ENCODE measurements at places on chromosomes 7 and 10.

GRCh38 chr10:29823553-29824080, 188.8 kb upstream of the SVIL start:
- no peak for DNase-seq

DNA sequence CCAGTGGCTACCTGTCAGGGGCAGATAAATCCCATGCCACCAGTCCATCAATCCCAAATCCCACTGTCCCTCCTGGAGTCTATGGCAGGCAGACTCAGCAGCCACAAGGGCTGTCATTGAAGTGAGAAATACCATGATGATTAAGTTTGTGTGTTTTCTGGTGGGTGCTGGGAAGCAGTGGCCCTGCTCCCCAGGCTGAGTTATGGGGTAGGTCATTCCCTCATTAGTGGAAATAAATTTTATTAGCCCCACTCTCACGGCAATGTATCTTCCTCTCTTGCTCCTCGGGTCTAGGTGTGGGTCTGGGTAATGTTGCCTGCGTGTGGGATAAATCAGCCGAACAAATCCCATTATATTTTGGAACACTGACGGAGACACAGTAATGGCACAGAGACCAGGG, 76.8 kb downstream of the PLXNA4 start:
- DNase-seq = no peak

- no peak for DNase-seq
Observed at GRCh38 chr10:110141185-110141584, 66.2 kb upstream of the MXI1 start.

DNA sequence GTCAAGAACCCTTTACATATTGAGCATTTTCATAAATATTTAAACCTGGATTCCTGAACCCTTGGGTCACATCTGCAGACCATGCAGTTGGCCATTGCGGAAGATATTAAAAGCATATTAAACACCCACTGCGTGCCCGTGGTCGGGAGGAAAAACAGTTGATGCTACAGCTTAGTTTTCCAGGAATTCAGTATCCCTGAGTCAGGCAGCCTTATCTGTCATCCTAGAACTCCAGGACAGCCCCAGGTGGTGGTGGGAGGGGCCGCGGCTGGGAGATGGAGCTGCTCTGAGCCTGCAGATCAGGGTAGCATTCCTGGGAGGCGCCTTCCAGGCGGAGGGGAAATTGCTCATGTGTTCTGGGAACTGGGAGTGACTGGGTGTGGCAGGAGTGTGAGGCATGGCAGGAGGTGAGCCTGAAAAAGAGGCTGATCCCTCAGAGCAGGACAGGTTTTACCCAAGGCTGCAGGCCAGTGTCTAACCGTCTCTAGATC, 222.9 kb upstream of the SH2B2 start:
- DNase-seq = no peak

- DNase-seq = no peak
Observed at GRCh38 chr7:119482209-119482608, 790.8 kb upstream of the KCND2 start.

DNA sequence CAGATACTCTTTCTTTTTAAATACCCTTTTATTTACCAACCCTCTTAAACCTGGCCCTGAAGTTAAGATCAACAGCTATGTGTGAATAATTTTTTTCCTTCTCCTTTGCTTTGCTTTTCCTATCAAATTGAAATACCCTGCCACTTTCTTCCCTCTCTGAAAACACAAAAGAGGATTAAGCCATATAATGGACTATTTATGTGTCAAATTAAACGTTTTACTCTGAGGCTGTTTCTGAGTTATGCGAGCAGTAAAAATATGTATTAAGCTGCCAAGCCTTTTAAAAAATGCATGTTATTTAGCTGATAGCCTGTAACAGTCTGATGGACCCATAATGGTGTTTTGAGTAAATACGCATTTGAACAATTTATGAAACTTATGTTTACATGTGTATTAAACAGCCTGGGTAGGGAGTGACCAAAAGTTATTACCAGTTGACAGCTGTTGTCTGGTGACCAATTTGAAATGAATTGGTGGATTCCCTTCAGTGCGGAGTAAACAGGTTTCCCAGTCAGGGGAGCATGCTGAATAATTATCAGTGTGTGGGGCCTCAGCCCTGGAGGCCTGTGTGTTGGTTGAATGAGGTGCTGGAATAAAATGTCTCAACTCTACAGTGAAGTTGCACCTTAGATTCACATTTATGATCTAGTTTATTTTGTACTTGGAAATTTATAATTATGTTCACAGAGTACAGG, 89.6 kb downstream of the AUTS2 start:
- no peak for DNase-seq

GRCh38 chr7:92366730-92367129, 80.6 kb upstream of the GATAD1 start:
- DNase-seq = no peak

DNA sequence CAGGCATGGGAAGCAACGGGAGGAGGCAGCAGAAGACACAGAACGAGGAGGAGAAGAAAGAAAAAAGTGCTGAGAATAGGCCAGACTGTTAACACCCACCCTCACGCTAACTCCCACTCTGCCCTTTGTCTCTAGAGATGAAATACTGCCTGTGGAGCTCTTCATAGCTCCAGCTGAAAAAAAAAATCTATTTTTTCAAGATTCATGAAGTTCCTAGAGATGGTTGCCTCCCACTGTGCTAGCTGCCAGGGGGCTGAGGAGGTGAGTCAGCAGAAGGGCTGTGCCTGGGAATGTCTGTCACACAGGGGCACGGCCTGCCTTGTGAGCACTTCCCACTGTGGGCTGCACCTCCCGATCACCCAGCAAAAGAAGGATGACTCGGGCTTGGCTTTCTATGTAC, 144.5 kb downstream of the RNF216 start:
- no peak for DNase-seq

GRCh38 chr7:74625446-74625845, 32.1 kb upstream of the GTF2I start:
- DNase-seq = no peak

GRCh38 chr7:28328146-28328545, 84.2 kb upstream of the CREB5 start:
- DNase-seq = no peak

DNA sequence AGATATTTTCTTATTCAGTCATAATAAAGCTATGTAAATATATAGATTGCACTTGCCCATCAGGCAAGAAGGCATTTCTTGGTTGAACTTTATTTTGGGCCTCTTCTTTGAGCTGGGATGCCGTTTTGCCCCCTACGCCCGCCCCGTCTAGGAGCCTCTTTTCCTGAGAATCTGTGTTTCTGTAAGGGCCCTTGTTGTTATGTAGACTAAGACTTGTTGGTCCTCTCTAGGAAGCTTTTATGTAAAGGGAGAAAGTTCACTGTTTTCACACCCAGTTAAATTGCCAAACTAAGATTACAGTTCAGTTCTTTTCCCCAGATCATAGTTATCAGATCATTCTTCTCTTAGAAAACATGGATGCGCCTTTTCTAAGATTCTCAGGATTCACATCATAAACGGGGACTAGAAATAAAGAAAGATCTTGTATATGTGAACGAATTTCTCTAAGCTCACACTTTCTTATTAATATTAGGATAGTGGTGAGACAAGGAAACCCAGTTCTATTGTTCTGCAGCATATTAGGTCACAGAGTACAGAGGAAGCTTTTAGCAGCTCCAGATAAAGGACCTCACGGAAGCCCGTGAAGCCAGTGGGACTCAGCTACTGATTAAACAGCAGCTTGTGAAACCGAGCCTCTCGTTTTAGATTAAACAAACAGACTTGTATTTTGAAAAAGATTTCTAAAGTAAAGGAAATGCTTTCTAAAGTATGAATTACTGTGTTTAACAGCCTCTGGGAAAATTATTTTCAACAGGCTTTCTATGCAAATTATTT, 3.8 kb downstream of the LMTK2 start:
- no peak for DNase-seq

DNA sequence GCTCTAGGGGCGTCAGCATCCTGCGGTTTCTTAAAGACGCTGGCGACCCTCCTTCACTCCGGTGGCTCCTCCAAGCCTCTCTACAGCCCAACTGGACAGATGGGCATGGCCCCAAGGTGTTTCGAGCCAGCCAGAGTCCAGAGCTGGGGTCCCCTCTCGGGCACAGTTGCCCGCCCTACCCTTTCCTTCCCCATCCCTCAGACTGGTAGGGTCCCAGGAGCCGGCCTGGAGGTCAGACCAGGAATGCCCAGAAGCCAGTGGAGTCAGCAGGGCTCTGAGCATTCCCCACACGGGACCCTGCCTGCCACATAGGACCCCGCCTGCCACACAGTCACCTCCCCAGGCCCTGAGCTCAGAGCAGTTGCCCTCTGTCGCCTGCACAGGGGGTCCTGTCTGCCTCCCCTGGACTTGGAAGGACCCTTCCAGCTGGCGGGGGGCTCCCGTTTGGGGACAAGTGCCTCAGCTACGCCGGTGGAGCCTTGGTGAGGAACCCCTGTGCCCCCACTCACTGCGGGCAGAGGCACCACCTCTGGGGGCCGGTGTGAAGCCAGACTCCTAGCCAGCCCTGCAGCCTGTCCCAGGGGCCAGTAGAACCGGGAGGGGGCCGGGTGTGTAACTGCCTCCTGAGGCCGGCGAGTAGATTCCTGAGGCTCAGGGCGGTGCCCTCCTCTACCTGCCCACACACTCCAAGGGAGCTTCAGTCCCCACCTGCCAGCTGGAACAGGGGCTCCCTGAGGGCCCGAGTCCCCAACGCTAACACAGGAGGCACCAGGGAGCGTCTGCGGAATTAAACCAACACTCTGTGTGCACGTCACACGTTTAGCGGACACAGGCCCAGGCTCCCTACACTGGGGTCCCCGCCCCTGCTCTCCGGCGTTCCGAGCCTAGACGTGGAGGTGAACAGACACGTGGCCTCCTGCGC, 19.4 kb upstream of the PDGFA start:
- no peak for DNase-seq

- DNase-seq = no peak
Observed at GRCh38 chr10:79293841-79294581, 53.3 kb upstream of the PPIF start.

- no peak for DNase-seq
Observed at GRCh38 chr10:93838278-93838677, 55.5 kb upstream of the SLC35G1 start.

DNA sequence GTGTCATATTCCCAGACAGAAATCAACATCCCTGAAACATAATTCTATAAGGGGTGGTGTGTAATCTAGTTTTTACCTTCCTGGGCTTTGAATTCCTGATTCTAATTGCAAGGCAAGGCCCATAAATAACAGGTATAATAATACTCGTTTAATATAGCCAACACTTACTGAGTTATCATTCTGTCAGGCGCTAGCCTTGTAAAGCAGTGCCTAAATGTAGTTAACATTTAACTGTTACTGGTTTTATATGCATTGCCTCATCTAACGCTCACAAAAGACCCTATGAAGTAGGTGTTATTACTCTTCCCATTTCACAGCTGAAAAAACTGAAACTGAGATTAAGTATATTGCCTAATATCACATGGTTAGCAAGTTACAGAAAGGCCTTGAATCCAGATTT, 772.5 kb downstream of the SUGCT start:
- DNase-seq = no peak

DNA sequence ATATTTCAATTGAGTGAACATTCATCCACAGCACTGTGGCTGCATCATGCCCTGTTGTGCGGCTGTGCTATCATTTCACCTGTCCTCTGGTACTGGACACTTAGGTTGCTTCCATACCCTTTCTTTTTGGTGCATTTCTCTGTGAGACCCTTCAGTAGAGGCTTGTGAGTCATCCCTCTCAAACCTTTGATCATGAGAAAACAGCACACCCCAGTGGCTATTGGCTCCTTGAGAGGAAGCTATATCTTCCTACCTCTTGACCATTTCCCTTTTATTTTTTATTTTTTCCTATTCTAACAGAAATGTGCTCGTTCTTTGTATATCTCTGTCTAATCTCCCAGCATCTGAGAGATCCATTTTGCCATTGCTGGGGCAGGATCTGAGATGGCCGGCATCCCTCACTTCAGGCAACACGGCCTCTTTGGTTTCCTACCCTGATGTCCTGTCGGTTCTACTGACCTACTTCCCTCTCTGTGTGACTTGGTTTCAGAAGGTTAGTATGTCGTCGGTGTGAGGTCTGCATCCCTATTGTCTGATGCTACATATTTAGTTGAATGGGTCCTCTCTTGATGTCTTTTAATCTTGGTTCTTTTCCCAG, 23.8 kb upstream of the PIK3AP1 start:
- no peak for DNase-seq

GRCh38 chr10:17225808-17226207, 2.2 kb upstream of the VIM start:
- no peak for DNase-seq

GRCh38 chr7:77253151-77253550, 53.5 kb upstream of the FGL2 start:
- DNase-seq = no peak

- no peak for DNase-seq
Observed at GRCh38 chr7:153507885-153508284, 544.3 kb upstream of the DPP6 start.

DNA sequence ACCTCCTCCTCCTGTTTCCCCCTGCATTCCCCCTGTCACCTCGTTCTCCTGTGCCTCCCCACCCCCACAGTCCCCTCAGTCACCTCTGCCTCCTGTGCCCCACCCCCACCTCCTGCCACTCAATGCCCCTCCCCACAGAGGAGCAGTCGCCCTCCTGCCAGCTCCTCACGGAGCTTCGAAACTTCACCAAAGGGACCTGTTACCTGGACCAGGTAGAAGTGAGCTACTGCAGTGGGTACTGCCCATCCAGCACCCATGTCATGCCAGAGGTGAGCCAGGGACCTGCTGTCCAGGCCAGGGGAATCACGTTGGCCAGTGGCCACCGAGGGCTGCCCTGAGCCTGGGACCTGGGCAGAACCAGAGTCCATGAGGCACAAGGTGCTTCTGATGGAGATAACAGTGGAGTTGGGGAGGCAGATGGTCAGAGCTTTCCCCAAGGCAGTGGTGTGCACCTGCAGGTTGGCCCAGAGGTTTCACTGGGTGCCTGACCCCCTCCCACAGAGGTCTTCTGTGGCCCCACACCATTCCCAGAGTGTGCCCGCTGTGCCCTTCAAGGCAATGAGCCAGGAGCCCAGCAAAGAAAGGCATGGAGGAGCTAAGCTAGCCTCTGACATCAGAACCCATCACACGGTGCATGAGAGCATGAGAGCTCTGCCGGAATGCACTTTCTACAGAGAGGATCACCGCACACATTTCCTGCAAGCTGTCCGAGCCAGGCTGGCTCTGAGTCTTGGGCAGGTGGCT, 7.0 kb upstream of the ZNF862 start:
- no peak for DNase-seq

GRCh38 chr10:120515741-120516140, 58.7 kb downstream of the PLPP4 start:
- DNase-seq = no peak

- DNase-seq = no peak
Observed at GRCh38 chr10:122647383-122647968, 52.2 kb downstream of the C10orf120 start.

GRCh38 chr10:89165923-89166322, 41.2 kb downstream of the CH25H start:
- DNase-seq = no peak

- no peak for DNase-seq
Observed at GRCh38 chr7:8115547-8116402, 146.2 kb downstream of the ICA1 start.

DNA sequence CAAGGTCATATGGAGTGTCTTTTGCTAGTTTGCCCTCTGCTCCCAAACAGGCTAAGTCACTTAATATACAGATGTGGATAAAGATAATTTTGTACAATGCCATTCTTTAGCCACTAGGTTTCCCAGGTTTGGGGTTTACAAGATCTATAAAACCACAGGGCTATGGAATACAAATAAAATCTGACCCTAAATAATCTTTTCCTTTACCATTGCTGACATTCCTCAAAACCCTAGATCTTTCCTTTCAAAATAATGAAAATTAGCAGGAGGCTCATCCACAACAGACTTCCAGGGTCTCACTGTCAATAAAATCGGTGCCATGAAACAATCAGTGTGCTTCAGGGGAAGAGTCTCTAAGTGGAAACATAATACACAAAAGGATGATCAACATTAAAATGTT, 148.4 kb downstream of the CPEB3 start:
- no peak for DNase-seq

Data from activated CD4-positive, alpha-beta T cell treated with anti-CD3 and anti-CD28 coated beads, Interleukin-2, amount 10 ng/mL, durations not matched to agents 7 days and 5 days (primary cell).